CD4-positive, alpha-beta T cell (primary cell): ENCODE measurements at places on chromosomes 13 and 19.
A peak's percentile ranks its signal among the peaks of the same experiment; 100 is the strongest.

DNA sequence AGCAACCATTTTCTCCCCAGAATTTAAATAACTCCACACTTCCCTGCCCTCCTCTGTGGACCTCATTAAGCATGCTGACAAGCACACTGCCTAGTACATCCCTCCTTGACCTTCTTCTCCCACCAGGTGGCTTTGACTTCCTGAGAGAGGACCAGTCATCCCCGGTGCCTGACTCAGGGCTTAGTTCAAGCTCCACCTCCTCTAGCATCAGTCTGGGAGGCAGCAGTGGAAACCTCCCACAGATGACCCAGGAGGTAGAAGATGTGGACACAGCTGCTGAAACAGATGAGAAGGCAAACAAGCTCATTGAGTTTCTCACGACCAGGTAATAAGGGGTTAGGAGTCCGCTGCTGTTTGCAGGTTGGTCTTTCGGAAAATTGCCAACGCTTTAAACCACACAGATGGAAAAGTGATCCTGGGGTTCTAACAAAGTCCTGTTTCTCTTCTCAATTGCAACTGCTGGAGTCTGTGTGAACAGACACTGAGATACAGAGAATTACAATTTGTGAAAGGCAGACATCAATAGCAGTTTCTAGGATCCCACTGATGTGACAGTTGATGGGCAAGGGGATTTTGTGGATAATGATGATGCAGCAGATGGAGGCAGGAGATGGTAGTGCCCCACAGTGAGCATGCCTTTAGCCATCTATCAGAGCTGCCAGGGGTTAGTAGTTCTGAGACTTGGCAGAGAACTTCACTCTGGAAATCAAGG is 86.7 kb downstream of the ZAR1L start:
- H3K4me3 ChIP-seq, result no peak overlapping the region
- peaks cover 4% of the 10 kb centered on the region for H3K36me3 ChIP-seq
- no peaks in the 10 kb centered on the region for H3K27me3 ChIP-seq
- no peak for DNase-seq

DNA sequence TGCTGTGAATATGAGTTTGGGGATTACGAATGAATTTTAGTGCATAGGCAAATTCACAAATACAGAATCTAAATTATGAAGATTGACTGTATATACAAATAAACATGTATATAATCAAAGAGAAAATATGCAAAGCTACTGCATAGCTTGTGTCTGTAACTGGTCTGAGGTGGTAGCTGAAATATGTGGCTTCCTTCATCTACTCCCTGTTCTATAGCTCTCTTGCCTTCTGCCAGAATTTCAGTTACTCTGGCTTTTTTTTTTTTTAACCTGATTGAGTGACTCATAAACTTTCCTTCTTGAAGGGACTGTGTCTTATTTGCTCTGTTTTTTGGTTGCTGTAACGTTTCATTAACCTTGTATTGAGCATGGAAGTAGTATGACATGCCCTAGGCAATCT is 26.6 kb downstream of the DNAJC3 start:
- H3K27me3 ChIP-seq, result no peaks in the 10 kb centered on the region
- H3K4me3 ChIP-seq, result no peak overlapping the region
- no peak for DNase-seq
- H3K27ac ChIP-seq, result no peak overlapping the region
- no peaks in the 10 kb centered on the region for H3K36me3 ChIP-seq

DNA sequence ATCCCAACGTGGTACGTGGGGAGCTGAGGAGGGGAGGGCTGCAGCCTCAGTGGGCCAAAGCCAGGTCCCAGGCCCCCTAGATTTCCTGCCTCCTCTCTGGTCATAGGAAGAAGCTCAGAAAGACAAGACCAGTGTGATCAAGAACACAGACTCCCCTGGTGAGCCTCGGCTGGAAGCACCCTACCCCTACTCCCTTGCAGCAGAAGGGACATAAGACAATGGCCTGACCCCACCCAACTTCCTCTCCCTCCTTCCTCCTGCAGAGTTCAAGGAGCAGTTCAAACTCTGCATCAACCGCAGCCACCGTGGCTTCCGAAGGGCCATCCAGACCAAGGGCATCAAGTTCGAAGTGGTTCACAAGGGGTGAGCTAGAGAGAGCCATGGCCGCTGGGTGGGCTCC is 11.5 kb downstream of the PODNL1 start:
- H3K4me1 ChIP-seq, result peaks cover 9% of the 10 kb centered on the region
- peaks cover 38% of the 10 kb centered on the region for H3K36me3 ChIP-seq
- no peak overlapping the region for H3K4me3 ChIP-seq
- DNase-seq, result no peak
- H3K27ac ChIP-seq, result no peak overlapping the region
- H3K27me3 ChIP-seq, result no peaks in the 10 kb centered on the region

GRCh38 chr19:7301525-7301924 is 7.3 kb upstream of the INSR start:
- H3K27me3 ChIP-seq, result peaks cover 14% of the 10 kb centered on the region
- H3K4me1 ChIP-seq, result no peaks in the 10 kb centered on the region
- no peaks in the 10 kb centered on the region for H3K36me3 ChIP-seq
- H3K27ac ChIP-seq, result no peak overlapping the region

DNA sequence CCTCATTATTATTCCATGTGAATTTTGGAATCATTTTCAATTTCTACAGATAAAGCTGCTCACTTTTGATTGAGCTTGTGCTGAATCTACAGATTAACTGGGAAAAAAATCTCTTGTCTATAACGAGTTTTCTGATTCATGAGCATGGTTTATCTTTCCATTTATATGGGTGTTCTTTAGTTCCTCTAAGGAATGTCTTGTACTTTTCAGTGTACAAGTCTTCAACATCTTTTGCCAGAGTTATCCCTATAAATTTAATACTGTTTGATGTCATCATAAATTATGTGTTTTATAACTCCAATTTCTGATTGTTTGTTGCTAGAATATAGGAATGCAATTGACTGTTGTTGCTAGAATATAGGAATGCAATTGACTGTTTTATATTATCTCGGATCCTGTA is 533.8 kb downstream of the OLFM4 start:
- no peaks in the 10 kb centered on the region for H3K36me3 ChIP-seq
- no peaks in the 10 kb centered on the region for H3K27me3 ChIP-seq
- no peaks in the 10 kb centered on the region for H3K4me1 ChIP-seq

- no peak overlapping the region for H3K27ac ChIP-seq
- DNase-seq, result no peak
- H3K4me3 ChIP-seq, result no peak overlapping the region
Measured at GRCh38 chr19:30781047-30781446, 408.9 kb downstream of the ZNF536 start.

GRCh38 chr13:25218019-25218418 is 45.9 kb upstream of the AMER2 start:
- H3K27ac ChIP-seq, result no peak overlapping the region
- H3K36me3 ChIP-seq, result no peaks in the 10 kb centered on the region
- H3K27me3 ChIP-seq, result no peaks in the 10 kb centered on the region
- H3K4me3 ChIP-seq, result no peak overlapping the region
- no peak for DNase-seq
- H3K4me1 ChIP-seq, result no peaks in the 10 kb centered on the region

GRCh38 chr19:34808566-34808965 is 35.6 kb upstream of the ZNF599 start:
- H3K36me3 ChIP-seq, result no peaks in the 10 kb centered on the region
- DNase-seq, result no peak
- H3K4me3 ChIP-seq, result no peak overlapping the region
- H3K4me1 ChIP-seq, result no peaks in the 10 kb centered on the region

GRCh38 chr19:57816652-57817051 is 1.9 kb upstream of the ZNF552 start:
- no peaks in the 10 kb centered on the region for H3K27me3 ChIP-seq
- H3K36me3 ChIP-seq, result peaks cover 3% of the 10 kb centered on the region
- H3K4me3 ChIP-seq, result no peak overlapping the region
- H3K4me1 ChIP-seq, result peaks cover 52% of the 10 kb centered on the region

- no peaks in the 10 kb centered on the region for H3K27me3 ChIP-seq
- H3K4me1 ChIP-seq, result no peaks in the 10 kb centered on the region
- no peak for DNase-seq
- H3K27ac ChIP-seq, result no peak overlapping the region
Measured at GRCh38 chr19:52910648-52911047, 12.6 kb downstream of the ZNF888 start.

DNA sequence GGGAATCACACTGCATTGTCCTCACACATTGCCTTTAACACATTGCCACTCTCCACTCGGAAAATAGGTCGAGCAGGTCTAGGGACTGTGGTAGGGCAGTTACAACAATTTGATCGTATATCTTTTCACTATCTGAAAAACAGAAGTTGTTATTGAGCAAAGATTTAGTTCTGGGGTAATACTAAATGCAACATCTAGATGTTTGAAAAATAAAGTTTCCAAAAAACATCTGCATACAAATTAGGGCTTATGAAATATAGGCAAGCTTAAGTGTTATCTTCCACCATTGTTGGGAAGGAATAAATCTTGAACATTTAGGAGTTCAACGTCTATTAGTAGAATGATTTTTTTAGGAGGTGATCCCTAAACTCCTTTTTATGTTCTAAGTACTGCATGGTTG is 768 bp upstream of the HS6ST3 start:
- no peak for DNase-seq
- H3K27ac ChIP-seq, result no peak overlapping the region
- no peaks in the 10 kb centered on the region for H3K36me3 ChIP-seq
- H3K27me3 ChIP-seq, result peaks cover 23% of the 10 kb centered on the region
- H3K4me3 ChIP-seq, result no peak overlapping the region

DNA sequence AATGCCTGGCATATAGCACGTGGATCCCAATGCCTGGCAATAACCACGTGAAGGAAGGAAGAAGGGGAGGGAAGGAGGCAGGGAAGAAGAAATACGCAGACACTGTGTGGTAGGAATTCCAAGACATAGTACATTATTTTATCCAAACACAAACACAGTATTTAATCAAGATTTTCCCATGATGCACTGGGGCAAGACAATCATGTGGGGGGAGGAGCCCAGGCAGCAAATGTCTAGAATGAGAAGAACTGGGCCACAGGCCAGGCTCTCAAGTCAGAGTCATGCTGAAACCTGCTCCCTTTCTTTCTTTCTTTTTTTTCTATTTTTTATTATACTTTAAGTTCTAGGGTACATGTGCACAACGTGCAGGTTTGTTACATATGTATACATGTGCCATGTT is 717.9 kb downstream of the UQCRFS1 start:
- H3K27me3 ChIP-seq, result no peaks in the 10 kb centered on the region
- no peak for DNase-seq
- no peak overlapping the region for H3K27ac ChIP-seq
- no peaks in the 10 kb centered on the region for H3K4me1 ChIP-seq
- H3K36me3 ChIP-seq, result no peaks in the 10 kb centered on the region

DNA sequence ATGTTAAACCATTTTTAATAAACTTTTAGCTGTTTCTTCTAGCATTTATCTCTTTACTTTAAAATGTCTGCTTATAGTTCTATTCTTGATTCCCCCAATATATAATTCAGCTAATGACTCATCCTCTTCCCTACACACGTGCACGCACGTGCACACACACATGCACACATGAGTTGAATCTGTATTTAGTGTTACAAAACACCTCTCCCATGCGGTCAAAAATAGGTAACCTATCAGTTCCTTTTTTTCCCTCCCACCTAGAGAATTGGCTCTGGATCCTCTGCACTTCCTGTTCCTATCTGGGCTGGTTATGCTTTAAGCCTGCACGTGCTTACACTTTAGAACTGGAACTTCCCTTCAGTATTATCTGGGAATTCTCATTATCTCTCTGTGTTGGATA is 144.1 kb downstream of the PAN3 start:
- no peak overlapping the region for H3K4me3 ChIP-seq
- DNase-seq, result no peak
- no peaks in the 10 kb centered on the region for H3K4me1 ChIP-seq
- peaks cover 72% of the 10 kb centered on the region for H3K36me3 ChIP-seq
- H3K27me3 ChIP-seq, result no peaks in the 10 kb centered on the region

GRCh38 chr19:29745253-29745652 is 30.2 kb upstream of the C19orf12 start:
- no peaks in the 10 kb centered on the region for H3K36me3 ChIP-seq
- no peak overlapping the region for H3K4me3 ChIP-seq
- H3K27me3 ChIP-seq, result no peaks in the 10 kb centered on the region
- no peak overlapping the region for H3K27ac ChIP-seq
- DNase-seq, result no peak
- no peaks in the 10 kb centered on the region for H3K4me1 ChIP-seq

- H3K27me3 ChIP-seq, result peaks cover 39% of the 10 kb centered on the region
- DNase-seq, result peak; percentile 19
- H3K36me3 ChIP-seq, result no peaks in the 10 kb centered on the region
Measured at GRCh38 chr19:46495786-46496099, at the start of gene PNMA8B. PNMA8B (minus strand) TSS chr19:46495867; CDS start chr19:46495465, 402 bp downstream.

GRCh38 chr13:99982731-99983498 is 1.3 kb downstream of the ZIC2 start:
- H3K36me3 ChIP-seq, result no peaks in the 10 kb centered on the region
- no peak overlapping the region for H3K27ac ChIP-seq
- no peak for DNase-seq

DNA sequence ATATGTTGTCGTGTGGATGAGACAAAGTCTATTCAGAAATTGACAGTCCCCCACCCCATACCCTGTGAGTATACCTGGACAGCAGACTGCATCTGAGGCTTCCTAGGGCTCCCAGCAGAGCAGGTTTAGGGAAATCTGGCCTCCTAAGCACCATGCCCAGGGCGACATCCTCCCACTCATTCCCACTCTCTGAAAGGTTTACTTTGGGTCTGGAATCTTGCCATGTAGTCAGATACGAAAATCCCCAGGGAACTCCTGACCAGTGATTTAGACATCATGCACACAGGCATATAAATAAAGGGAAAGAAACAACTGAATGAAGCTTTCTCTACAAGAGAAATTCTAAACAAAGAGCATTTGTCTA is 717 bp upstream of the NALCN start:
- DNase-seq, result no peak
- no peak overlapping the region for H3K27ac ChIP-seq
- peaks cover 5% of the 10 kb centered on the region for H3K4me1 ChIP-seq
- H3K4me3 ChIP-seq, result no peak overlapping the region

DNA sequence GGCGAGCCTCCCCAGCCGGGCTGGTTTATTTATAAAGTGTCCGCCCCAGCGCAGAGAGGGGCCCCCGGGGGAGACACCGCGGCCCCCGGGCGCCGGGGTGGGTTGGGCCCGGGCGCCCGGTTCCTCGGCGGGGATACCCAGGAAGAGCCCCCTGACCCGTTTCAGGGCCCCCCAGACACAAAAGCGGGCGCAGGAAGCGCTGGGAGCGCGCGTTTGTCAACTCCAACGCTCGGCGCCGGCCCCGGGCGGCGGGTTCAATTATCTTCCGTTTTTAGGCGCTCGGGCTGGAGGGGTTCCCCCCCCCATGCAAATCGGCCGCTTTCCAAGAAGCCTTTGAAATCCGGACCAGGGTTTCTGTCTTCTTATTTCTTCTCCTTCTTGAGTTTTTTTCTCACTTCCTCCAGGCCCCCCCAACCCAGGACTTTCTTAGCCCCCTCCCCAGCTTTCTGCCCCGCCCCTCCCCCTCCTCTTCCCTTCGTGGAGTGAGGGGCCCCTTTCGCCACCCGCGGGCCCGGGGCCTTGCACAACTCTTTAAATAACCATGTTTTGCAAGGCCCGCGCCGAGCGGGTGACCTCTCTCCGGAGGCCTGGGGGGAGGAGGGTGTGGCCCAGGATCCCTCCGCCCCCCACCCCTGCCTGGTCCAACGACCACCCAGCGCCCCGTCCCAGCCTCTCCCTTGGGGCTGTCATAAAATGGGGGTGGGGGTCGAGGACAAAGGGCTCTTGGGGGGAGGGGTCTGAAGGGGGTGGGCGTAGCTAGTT is 935 bp downstream of the ARID3A start:
- H3K27ac ChIP-seq, result no peak overlapping the region
- H3K4me1 ChIP-seq, result peaks cover 37% of the 10 kb centered on the region
- DNase-seq, result no peak
- H3K27me3 ChIP-seq, result no peaks in the 10 kb centered on the region
